ENCODE measurements at places on chromosomes 4 and X.

- no peak for DNase-seq
These were observed 29.5 kb downstream of the METTL14 start for GRCh38 chr4:118714682-118715081.

DNA sequence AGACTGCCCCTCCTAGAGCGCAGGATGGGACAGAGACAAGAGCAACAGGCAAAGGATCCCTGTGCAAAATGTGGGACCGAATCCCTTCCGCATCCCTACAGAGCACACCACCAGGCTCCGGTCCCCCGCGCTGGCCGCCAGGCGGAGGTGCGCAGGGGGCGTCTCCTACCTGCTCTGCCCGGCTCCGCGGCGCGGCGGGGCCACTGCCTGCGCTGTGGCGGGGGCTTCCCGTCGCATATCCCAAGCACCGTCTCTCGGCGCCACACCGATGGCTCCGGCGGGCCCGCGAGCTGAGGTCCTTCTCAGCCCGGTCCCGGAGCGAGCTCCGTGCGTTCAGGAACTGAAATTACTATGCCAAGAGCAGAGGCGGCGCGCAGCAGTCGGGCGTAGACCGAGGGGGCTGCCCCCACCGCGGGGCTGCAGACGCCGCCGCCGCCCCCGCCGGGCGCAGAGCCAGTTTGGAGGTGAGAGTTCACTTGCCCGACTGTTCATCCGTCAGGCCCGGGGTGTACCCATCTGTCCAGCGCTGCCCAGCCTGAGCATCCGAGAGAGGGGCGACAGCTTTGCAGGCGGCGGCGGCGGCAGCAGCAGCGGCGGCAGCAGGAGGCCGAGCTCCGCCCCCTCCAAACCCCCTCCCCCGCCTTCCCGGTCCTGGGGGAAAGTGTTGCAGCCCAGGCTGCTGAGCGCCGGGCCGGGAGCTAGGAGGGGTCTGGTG, at the start of gene GPRIN3:
TSS of gene GPRIN3 (minus strand) at position 355 of the 715 bp plus-strand sequence. CDS start 57,690 bp downstream, outside the sequence.
- peak; percentile 63 for DNase-seq

GRCh38 chr4:68129793-68130192, at the start of gene TMPRSS11F:
TSS of gene TMPRSS11F (minus strand) at chr4:68129869. CDS start at chr4:68129820, 49 bp downstream.
- DNase-seq, result no peak

GRCh38 chr4:85475631-85476233, 782 bp downstream of the ARHGAP24 start:
- no peak for DNase-seq

- no peak for DNase-seq
These were observed 12.7 kb downstream of the ART3 start for GRCh38 chr4:76087007-76087769.

DNA sequence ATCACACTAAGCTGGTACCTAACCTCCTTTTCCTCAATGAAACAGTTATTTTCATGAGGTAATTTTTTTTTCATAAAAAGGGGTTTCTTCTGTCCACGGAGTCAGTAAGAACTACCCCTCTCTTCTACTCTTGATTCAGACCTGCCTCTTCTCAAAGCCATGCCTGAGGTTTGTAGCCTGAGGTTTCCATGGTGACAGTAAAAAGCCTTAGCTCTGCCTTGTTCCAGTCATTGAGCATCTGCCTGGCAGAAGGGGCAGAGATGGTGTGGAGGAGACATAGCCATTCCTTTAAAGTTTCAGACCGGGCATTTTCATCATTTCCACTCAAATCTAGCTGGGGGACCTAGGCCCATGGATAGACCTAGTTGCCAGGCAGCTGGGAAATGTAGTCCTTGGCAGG, 135.5 kb downstream of the REPS2 start:
- DNase-seq, result no peak

DNA sequence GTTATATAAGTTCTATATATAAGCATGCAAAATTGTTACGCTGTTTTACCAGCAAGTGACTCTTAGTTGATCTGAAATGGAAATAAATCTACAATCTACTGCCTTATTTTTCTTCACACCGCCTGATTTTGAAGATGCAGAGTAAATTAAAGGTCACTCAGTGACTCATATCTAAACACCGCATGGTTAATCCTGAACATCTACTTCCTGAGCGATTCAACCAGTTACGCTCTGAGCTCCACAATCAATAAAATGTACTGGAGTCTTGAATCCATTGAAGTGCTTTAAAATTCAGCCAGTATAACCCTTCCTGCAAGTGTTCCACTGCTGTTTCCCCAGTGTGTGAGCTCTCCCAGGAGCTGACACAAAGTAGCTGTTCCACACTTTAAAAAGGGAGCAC, 192.8 kb downstream of the SLC7A11 start:
- no peak for DNase-seq

DNA sequence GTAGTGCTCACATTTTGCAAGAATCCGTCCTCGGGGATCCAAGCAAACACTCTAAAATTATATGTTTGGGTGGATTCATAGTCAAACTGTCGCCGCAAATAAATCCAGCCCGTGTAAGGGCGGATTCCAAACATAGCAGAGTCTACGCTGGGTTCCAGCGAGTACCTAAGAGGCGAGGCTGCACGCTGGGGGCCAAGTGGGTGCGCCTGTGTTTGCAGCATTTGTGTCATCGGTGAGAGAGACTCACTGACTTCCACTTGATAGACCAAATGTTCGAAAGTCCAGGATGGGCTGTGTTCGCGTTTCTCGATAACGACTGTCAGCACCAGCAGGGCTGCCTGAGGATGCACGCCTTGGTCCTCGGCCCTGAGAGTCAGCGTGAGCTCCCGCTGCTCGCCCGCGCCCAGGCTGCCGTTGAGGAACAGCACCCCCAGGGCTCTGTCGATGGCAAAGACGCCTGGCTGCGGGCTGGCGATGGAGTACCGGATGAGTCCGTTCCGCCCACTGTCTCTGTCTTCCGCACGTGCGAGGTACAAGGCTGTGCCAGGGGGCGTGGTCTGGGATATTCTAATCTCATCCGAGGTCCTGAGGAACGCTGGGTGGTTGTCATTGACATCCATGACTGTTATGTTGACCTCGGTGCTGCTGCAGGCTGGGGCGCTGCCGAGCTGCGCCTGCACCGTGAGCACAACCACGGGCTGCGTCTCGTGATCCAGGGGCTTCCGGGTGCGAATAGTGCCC, 158.7 kb downstream of the DCHS2 start:
- peak; percentile 11 for DNase-seq

All from stimulated activated CD4-positive, alpha-beta T cell treated with anti-CD3 and anti-CD28 coated beads, Interleukin-1b, Interleukin-23, amount 100 ng/mL, for 24 hours (primary cell).